ENCODE measurements at places on chromosomes 13 and 19.

- no peak for DNase-seq
Observed at GRCh38 chr13:85277748-85278147, 521.5 kb downstream of the SLITRK6 start.

- DNase-seq, result no peak
Observed at GRCh38 chr19:19567391-19567790, 29.3 kb downstream of the CILP2 start.

DNA sequence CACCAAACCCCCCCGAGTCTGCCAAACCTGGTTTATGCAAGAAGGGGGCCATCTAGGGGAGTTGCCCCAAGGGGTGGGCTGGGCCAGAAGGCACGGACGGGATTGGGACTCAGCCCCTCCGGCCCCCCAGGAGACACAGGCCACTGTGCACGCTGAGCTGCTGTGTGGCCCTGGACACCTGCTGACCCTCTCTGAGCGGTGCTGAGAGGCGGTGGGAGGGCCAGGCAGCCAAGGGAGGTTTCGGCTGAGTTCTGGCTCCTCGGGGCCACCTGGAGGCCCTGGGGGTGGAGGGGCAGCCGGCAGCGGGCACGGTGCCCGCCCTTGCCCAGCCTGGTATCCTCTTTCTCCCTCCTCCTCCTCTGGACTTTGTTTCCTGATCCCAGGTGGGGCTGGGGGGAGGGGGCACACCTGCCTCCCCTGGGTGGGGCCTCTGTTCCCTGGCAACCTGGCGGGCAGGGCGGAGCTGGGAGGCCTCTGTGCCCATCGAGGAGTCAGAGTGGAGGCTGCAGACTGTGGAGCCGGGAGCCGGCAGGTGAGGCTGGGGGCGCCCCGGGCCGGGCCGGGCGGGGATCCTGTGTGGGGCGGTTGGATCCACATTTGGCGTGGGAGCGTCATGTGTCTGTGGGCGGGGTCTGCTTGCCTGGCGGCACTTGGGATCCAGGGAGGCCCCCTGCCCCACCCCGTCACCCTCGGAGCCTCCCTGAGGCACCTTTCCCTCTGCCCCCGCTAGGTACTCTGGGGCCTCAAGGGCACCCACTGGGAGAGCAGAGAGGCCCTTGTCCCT lies at the start of gene MISP:
MISP (plus strand) TSS at position 473 of the 784 bp plus-strand sequence. CDS start 5,835 bp downstream, outside the sequence.
- DNase-seq, result no peak

DNA sequence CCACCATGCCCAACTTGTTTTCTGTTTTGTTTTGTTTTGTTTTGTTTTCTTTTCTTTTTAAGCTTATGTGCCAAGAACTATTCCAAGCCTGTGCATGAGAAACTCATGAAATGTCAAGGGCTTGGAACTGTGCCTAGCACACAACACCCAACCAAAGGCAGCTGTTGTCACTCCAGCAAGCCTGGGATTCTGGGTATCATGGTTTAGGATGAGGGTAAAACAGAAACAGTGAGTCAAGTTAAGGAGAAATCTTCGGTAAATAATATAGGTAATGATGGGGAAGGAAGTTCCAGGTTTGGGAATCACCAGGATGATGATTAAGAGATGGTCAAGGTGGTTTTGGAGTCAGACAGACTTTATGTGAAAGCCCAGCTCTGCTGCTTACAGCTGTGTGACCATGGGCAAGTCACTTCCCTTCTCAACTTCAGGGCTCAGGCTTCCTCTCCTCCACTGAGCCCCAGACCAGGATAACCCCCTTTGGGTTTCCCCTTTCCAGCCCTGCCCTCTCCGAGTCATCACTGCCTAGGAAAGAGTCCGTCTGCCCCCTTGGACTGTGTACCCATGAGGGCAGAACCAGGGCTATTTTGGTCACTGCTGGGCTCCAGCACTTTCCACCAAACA lies 5.0 kb downstream of the PVR start:
- DNase-seq, result no peak

DNA sequence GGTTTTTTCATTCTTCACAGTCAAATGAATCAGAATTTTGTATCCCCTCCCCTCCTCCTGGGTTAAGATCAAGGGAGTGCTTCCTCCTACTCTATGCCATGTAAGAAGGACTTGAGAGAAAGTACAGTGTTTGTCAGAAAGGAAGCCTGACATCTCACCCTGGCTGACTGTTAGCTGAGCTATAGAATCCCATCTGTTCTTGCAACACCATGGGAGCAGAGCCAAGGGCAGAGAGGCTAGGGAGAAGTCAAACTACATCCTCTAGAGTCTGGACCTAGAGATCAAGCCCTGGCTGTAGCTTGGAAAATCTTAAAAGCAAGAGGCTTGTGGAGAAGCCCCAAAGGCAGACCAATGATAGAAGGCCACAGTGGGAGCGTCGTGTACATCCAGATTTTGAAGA lies 145.9 kb downstream of the OLFM4 start:
- no peak for DNase-seq

- DNase-seq, result no peak
Observed at GRCh38 chr13:112894423-112894672, 74.7 kb upstream of the MCF2L start.

- no peak for DNase-seq
Observed at GRCh38 chr13:54018485-54018884, 989.9 kb downstream of the OLFM4 start.

GRCh38 chr19:33376423-33376822 lies 2.9 kb downstream of the CEBPG start:
- DNase-seq, result no peak

- no peak for DNase-seq
Observed at GRCh38 chr19:7870571-7871436, 3.4 kb downstream of the PRR36 start.
